ENCODE measurements at places on chromosomes 3 and 15.

DNA sequence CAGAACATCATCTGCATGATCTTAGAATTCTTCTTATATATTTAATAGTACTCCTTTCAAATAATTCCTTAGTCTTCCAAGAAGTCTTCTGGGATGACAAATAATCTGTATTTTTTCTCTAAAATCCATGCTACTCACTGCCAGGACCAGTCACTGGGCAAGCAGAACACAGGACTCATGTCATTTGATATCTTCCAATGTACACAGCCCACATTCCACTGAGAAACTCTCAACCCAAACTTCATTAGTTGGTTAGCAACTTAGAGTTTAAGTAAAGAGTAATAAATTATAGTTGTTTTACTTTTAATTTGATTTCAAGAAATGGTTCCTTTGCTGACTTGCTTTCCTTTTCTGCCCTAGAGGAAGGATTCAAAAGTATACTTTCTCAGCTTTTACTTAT lies 317.0 kb downstream of the VGLL3 start:
- no peak for DNase-seq

GRCh38 chr15:98395974-98396610 lies 252.2 kb upstream of the IGF1R start:
- no peak for DNase-seq

GRCh38 chr3:17062736-17063135 lies 178.0 kb downstream of the PLCL2 start:
- no peak for DNase-seq

GRCh38 chr15:66498501-66499386 lies 1.2 kb upstream of the SNAPC5 start:
- DNase-seq: no peak

DNA sequence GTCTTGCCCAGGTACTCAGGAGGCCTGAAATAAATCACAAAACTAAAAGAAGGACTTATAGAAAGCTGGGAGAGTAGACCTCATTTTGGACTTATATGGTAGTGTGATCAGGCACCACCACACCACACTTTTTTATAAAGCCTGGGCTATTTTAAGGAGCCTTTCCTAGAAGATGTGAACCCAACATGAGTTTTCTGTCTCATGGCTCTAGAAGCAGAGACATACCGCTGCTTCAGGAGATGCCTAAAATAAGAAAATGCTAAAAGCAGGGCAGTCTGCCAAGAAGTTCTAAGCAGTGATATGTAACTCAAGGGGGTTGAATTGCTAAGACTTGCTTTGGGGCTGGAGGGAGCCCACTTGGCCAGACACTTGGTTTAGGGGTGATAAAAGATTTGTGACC lies 49.6 kb downstream of the SUMF1 start:
- no peak for DNase-seq
